ENCODE measurements at places on chromosomes 12 and 14. TPM values are rescaled to one million over a fixed set of nuclear protein-coding genes. Genes with fewer than 3 reads are reported as not detected.
A peak's percentile ranks its signal among the peaks of the same experiment; 100 is the strongest.

The SLC25A47 gene
- total RNA-seq = not detected

DNA sequence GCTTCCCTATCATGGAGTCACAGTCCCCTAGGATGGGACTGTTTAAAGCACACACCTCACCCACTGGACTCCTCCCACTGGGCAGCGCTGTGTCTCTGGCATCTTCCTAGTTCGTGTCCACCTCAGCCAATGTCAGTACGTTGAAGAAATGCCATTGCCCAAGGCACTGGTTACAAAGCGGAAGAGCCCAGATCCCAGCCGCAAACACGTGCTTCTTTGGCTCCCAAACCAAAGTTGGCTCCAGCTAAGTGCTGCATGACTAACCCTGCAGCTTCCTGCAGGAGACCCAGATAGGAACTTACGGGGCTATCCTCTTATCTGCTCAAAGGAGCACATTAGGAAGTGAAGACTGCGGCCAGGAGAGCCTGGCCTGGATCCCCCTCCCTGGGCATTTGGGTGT, 9.3 kb downstream of the SYNE3 start:
- peak overlapping the region; percentile 95 for H3K27ac ChIP-seq
- H3K4me1 ChIP-seq = peaks cover 80% of the 10 kb centered on the region
- DNase-seq = peak; percentile 96
- H3K27me3 ChIP-seq = no peaks in the 10 kb centered on the region

DNA sequence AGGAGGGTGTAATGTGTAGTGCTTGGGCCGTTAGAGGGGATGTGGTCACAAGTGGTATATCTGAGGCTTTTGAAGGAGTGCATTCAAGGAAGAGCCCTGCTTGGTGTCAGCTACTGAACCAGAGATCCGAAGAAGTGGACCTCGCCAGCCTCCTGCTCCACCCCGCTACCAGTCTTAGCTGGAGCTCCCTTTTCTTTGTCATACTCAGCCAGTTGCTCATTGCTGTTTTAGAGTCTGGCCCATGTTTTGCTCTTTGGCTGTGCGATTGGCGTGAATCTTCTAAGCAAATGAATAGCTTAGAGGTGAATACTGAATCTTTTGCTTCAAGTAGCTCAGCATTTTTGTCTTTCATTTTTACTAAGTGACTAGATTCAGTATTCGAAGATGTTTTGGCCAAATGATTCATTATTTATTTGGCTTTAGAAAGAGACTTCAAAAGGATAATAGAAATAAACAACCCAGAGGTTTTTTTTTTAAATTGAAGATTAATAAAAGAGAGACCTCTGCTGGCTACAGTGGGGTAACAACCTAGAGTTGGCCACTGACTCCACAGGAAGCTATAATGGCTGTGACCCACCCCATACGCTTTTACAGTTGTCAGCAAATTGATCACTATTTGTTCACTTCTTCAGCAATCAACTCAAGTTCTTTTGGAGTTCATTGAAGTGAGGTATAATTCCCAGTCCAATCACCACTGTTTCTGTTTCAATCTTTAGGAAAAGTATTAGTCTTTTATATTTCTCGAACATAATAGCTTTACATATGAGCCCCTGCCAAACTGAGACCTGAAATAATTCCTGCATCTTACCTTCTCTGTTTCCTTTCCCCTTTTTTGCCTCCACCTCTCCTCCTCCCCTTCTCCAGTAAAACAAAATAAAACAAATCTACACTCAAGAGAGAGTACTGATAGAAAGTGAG, 19.9 kb downstream of the CDKN1B start:
- no peaks in the 10 kb centered on the region for H3K27me3 ChIP-seq
- H3K4me3 ChIP-seq = peak overlapping the region; percentile 87
- H3K4me1 ChIP-seq = peaks cover 80% of the 10 kb centered on the region
- peak overlapping the region; percentile 96 for H3K27ac ChIP-seq
- peaks cover 3% of the 10 kb centered on the region for H3K36me3 ChIP-seq
- DNase-seq = peak; percentile 94

DNA sequence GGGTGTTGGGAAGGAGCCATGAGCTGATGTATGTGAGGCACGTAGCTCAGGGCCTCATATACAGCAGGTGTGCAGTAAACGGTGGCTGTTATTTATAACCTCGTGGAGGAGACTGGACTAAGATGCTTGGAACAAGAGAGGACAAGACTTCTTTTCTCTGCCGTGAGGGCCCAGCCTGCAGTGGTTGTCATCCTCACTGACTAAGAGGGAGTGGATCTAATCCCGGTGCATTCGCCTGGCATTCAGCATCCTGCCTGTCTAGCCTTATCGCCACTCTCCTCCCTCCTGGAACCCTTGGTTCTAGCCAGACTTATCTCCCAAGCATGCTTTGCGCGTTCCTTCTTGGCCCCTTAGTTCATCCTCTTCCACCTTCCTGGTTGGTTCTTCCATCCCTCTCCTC, 3.9 kb downstream of the TSPAN9 start:
- peaks cover 37% of the 10 kb centered on the region for H3K4me1 ChIP-seq
- H3K27me3 ChIP-seq = no peaks in the 10 kb centered on the region
- no peak for DNase-seq
- H3K4me3 ChIP-seq = no peak overlapping the region

The GZMB gene
- total RNA-seq = not detected

The SERPINA12 gene
- not detected for total RNA-seq

DNA sequence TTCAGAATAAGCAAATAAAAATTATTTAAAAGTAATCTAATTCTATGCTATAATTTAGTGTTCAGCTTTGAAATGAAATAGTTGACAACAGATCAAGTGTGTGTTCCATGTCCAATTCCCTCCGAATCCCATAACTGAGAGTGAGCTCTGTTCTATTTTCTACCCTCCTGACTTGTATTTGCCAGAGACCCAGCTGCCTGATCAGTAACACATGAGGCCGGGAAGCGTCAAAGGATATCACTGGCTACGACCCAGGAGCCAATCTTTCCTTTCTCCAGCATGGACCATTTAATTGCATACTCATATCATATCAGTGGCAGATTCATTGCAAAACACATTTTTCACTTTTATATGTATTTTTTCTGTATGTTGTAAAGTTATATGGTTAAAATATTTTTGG, 108.8 kb upstream of the TSPAN8 start:
- H3K4me3 ChIP-seq = no peak overlapping the region
- H3K27me3 ChIP-seq = no peaks in the 10 kb centered on the region
- H3K36me3 ChIP-seq = no peaks in the 10 kb centered on the region
- H3K27ac ChIP-seq = no peak overlapping the region
- DNase-seq = no peak

The MMAB gene
- total RNA-seq = 19.5 TPM

All from HFFc6 (cell line).